ENCODE measurements at places on chromosomes 3 and 15. TPM values are rescaled to one million over a fixed set of nuclear protein-coding genes. Genes with fewer than 3 reads are reported as not detected.

DNA sequence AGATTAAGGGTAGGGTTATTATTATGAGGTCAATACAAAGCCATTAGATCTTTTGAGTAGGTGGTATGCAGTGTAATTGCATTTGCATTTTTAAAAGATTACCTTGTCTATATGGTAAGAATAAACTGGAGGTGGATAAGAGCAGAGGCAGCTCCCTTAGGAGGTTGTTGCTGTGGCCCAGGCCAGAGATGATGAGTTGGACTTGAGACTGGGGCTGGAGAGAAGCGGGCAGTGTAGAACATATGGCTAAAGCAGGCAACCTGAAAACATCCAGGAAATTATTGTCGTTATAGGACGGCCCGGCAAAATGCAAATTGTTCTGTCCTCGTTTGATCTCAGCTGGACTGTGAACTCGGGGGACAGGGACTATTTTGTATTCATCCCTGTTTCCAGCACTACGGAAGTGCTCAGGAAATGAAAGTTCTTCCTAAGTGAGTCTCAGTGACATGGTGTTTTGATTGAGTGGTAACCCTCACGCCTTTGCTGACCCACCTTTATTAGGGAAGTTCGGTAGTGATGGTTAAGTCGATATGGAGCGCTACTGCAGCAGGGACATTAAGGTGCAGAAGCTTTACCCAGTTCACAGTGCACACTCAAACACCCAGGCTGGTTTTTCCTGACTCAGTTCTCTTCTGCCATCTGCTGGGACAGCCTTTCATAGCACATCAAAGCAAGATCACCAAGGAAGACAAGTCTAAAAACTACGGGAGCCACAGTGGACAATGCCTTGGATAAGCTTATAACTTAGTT lies 27.2 kb upstream of the VPS33B start:
- no peak for DNase-seq

DNA sequence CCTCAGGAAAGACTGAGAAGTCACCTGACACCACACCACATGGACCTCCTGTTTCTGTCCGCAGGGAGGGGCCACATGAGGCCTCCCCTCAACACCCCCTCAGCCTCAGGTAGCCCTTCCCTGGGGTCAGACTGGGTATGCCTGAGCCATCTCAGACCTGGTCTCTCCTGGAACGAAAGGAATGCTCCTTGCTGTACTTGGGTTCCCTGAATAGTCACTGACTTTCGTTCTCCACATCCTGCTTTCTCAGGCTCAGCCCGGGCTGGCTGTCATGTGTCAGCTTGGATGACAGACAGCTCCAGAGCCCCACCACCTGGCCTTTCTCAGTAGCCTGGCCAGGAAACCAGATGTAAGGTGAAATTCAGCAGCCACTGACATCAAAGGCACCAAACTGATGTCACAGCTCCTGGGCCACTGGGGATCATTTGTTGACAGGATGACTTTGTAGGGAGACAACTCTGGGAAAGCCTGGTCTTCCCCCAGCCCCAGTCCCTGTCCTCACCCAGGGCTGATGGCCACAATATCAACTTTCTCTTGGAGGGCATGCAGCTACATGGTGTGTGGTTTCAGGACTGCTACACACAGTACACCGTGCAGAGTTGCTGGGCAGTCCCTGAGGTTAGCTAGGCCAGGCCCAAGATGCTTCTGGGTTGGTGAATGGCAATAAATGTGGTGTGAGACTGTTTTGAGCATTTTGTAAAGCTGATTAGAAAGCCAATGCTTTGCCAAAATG lies 141.4 kb upstream of the MRPS22 start:
- DNase-seq: no peak

- DNase-seq: no peak
Measured at GRCh38 chr3:128395500-128396162, 71.1 kb downstream of the DNAJB8 start.

GRCh38 chr3:125079675-125080045 lies 23.9 kb upstream of the HEG1 start:
- DNase-seq: no peak

GRCh38 chr15:85336880-85337279 lies 43.5 kb upstream of the AKAP13 start:
- no peak for DNase-seq

- DNase-seq: no peak
Measured at GRCh38 chr3:73624017-73624820, 522 bp downstream of the PDZRN3 start.

GRCh38 chr15:101028321-101028720 lies 109.2 kb downstream of the LRRK1 start:
- DNase-seq: no peak

- no peak for DNase-seq
Measured at GRCh38 chr3:12750223-12750622, 8.8 kb downstream of the TMEM40 start.

DNA sequence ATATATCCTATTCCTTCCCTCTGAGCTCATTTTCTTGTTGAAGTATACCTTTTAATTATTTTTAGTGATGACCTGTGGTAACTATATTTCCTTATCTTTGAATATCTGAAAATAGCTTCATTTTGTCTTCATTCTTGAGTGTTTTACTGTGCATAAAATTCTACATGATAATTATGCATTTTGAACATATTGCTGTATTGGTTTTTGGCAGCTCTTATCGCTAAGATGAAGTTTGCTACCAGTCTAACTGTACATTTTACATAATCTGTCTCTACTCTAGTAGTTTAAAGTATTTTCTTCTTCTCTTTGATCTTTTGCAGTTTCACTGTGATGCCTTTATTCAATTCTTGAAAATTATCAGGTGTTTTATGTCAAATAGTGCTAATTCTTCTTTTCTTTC lies 189.5 kb downstream of the ISL2 start:
- no peak for DNase-seq

- no peak for DNase-seq
Measured at GRCh38 chr3:160409812-160410610, 10.6 kb downstream of the SMC4 start.

DNA sequence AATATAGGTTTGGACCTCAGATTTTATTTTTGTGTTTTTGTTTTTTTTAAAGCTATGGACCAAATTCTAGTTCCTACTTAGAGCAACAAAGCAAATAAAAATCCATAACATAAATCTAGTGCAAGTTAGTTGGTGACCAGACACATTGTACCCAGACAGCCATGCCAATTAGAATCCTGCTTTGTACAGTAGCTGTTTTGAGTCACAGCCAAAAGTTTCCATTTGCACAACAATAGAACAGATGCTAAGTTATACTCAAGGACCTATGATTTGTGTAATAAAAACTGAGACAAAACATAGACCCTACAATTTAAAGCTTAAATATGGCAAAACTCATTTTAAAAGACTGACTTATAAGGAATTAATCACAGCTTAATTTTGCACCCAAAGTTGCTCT lies 513.1 kb upstream of the CBLB start:
- DNase-seq: no peak

- DNase-seq: no peak
Measured at GRCh38 chr15:28993051-28993719, 107.4 kb downstream of the APBA2 start.

- no peak for DNase-seq
Measured at GRCh38 chr3:49244581-49245205, 32.3 kb downstream of the C3orf62 start.

DNA sequence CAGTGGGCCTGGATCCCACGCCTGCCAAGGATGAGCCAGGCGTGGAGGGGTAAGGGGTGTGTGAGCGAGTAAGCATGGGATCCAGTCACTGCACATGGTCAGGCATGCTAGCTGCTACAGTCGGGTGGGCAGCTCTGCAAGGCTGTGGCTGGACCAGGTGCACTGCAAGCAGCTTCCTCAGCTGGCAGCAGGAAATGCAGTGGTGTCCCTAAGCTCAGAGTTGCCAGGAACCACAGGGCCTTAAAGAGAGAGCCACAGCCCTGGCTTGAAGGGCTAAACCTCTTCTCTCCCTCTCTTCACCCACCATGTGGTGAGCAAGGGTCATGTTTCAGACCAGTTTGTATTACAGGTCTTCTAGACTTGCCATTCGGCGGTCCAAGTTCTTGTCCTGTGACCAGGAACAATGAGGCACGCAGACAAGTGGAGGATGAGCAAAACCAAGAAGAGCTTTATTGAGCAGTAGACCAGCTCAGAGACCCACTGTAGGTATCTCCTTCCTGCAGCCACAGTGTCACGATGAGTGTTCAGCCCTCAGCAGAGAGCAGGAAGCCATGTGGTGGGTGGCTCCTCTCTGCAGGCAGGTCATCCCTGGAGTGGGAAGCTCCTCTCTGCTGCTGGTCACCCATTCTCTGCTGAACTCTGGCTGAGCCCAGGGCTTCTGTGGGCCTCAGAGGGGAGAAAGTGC lies 511.9 kb downstream of the PYDC2 start:
- no peak for DNase-seq

DNA sequence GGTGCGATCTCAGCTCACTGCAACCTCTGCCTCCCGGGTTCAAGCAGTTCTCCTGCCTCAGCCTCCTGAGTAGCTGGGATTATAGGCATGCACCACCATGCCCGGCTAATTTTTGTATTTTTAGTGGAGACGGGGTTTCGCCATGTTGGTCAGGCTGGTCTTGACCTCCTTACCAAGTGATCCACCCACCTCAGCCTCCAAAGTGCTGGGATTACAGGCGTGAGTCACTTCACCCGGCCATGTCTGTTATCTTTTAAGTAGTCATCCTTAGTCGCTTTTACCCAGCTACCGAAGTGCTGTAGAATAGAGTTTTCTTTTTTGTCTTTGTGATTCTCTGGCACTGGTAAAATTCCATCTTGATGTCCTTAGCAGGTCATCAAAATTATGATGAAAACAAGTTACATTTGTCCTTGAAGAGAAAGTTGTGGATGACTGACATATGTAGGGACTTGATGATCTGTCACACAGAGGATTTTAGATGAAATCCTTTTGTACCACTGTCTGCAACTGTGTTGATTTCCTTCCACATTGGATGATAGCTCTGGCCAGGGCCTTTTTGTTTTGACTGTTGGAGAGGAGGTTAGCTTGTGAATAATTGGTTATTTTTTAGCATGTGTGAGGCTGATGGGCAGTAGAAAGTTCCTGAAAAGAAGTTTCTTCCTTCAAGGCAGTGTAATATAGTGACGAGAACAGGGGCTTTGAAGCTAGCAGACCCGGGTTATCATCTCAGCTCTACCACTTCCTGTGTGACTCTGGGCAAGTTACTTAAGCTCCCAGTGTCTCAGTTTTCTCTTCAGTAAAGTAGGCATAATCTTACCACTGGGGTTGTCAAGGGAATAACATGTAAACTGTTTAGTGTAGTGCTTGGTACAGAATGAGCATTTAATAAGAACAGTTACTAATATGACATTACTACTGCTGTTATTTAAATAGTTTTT lies 18.8 kb downstream of the ATG7 start:
- no peak for DNase-seq

- DNase-seq: no peak
Measured at GRCh38 chr3:192860454-192860853, 57.2 kb downstream of the MB21D2 start.

- DNase-seq: no peak
Measured at GRCh38 chr3:58672451-58672850, 5.9 kb upstream of the FAM3D start.

DNA sequence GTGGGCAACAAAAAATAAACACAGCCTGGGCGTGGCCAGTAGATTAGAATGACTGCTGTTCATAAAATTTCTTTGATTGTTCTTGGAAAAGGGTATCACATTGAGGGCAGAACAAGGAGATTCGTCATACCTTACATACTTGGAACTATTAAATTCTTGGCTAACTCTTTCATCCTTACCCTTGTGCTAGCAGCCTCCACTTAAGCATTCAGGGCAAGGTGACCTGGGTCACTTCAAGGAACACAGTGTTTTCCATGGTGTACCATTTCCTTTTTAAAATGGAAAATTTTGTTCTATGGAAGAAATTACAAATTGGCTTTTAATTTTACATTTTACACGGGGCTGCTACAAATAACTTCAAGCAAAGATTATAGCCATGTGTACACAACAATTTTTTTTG lies 60.8 kb downstream of the MINDY4B start:
- DNase-seq: no peak

- no peak for DNase-seq
Measured at GRCh38 chr15:88705769-88706165, 67.0 kb downstream of the ISG20 start.

DNA sequence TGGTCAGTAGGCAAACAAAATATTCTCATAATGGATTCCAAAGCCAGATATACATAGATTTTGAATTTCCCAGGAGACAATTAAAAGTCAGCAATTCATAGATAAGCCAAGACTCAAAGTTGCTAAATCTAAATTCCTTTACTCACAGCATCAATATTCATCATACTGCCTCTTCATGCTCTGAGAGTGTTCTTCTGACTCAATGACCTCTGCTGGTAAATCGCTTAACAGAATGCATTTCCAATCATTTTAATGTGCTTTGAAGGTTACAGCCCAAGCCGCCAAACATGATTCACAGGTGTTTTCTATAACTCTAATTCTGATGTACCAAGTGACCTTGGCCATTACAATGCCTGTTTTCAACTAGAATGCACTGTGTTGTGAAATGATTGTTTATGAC lies 24.2 kb upstream of the SLC4A7 start:
- DNase-seq: no peak

GRCh38 chr3:120203016-120203415 lies 82.0 kb downstream of the GPR156 start:
- DNase-seq: peak; percentile 73

GRCh38 chr15:70829371-70830166 lies 24.4 kb downstream of the LARP6 start:
- no peak for DNase-seq

Gene ROBO1
- total RNA-seq: 13.4 TPM

Gene EFCC1
- total RNA-seq: 3.6 TPM

Gene MESP1
- total RNA-seq: 0.85 TPM

Gene ABHD17C
- total RNA-seq: 0.96 TPM

Gene FRG2C
- total RNA-seq: not detected

Gene GOLGA6L4
- not detected for total RNA-seq

Gene C3orf85
- not detected for total RNA-seq
